ENCODE measurements at places on chromosomes 4 and X.
A peak's percentile ranks its signal among the peaks of the same experiment; 100 is the strongest.

DNA sequence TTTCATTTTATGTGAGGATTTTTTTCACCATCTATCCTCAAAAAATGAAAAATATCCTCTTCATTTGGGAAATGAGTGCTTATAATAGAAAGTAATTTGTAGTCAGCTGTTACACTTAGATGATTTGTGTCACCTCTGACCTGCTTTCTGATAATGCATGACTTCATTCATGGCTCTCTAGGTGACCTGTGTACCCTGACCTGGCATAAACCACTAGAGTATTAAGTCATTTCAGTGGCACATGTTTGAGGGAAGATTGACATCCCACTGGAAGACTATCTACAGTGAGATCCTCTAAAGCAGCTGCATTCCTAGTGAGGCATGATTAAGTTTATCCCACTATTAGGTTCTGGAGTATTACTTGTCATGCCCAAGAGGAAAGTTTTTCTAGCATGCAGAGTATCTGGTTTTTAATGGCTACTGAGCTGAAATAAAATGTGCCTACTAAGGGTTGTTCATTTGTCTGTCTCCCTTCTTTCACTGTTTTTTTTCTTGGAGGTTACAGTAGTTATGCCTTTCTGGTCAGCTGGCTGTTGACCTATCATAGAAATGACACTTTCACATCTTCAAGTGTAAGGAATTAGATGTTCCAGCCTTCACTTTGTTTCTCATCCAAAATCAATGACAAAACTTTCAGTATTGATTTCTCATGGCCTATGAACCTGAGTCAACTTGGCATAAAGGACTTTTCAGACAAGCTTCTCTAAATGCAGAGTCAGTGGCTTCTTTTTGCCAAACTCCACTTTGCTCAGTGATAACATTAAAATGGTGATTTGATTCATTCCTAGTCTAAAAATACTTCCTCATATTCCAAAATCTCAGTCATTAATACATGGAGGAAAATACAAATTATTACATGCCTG, 33.1 kb downstream of the TET2 start:
- DNase-seq = no peak

DNA sequence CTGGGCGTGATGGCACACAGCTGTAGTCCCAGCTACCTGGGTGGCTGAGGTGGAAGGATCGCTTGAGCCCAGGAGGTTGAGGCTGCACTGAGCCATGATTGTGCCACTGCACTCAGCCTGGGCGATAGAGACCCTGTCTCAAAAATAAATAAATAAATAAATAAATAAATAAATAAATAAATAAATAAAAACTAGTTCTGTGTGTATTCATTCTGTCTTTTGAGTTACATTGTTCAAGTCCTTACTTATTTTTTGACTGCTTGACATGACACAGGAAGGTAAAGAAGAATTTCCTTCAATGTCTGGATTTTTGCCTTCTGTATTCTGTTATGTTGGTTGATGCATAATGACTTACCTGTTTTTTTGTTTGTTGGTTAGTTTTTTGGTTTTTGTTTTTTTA, 2.2 kb upstream of the NAA10 start:
- no peak for DNase-seq

DNA sequence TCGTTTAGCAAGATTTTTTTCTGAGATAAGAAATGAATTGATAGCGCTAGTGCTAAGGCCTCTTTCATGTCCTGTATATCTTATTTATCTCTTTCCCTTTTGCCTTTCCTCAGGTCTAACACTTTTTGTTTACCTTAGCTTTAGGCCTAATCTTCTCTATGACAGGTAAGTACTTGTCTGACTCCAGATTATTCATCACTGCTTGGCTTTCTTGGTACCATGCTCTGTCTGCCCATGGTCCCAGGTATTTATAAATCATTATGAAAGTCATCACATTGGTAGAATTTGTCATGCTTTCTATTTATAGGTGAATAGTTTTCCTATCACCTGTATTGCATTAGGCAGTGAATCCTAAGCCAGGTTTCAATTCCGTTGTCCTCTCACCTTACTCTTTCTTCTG, 99.5 kb upstream of the CTSO start:
- no peak for DNase-seq

DNA sequence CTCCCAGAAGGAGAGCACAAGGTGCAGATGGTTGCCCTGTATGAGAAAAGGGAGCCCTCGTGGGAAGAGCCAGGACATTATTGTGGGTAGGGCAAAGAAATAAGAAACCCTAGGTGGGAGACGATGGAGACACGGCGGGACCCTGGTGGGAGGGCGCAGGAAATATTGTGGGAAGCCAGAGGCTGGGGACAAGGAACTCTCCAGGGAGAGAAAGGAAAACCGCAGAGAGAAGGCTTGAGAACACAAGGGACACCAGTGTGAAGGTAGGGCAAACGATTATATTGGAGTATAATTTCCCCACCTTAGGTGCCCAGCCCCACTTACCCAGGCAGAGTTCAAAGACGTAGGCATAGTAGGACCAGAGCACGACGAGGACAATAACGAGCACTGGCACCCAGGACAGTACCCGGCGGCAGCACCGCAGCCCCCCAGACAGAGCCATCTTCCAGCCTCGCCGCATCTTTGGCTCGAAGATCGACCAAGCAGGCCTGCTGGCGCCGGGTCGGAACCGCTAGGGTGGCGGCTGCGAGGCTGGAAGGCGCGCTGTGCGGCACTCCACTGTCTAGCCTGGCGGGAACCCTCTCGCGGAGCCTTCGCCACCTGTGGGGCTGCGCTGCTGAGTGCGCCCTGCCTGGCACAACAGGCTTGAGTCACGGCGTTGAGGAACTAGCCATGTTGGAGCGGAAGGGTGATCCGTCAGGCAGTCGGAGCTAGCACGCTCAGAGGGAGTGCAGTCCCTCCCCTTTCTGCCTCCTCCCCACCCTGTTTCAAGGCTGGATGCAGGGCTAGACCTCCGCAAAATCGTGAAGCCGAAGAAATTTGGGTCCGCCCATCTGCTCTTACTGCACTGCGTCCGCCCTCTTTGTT, at the start of gene ZDHHC15:
Gene ZDHHC15, minus strand, starts transcription at position 473 of the 867 bp plus-strand sequence. Its CDS starts 13 bp downstream, at position 460.
- DNase-seq = no peak

- no peak for DNase-seq
These were observed 89.6 kb downstream of the KCNIP4 start for GRCh38 chr4:21858971-21859370.

- no peak for DNase-seq
These were observed 26.7 kb downstream of the MANBA start for GRCh38 chr4:102734116-102734515.

DNA sequence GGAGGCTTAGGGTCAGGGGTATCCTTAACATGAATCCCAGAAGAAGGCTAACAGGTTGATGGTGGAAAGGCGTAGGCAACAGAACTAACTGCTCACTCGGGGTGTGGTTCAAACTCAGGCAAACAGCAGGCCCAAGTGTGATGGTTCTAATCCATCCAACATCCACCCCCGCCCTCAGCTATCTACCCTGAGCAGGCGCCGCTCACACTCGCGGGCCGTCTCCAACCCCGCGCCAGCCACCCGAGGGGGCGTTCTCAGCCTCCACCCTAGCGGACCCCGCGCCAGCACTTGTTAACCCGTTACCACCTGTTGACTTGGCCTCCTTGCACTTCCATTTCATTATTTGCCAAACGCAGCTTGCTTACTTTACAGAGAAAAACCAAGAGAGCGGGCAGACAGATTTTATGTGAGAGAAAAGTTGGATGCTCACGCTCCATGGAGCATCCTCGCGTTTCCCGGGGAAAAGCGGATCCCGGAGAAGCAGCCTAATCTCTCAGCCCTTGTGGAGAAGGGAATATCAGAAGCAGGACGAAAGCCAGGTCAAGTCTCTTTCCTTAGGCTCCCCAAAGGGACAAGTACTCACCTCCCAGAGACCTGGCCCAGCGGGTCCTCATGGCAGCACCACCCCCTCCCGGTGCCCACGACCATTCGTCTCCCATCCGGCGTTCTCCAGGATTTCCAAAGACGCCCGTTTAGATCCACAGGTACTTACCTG, 773 bp downstream of the SNCA start:
- DNase-seq = no peak

DNA sequence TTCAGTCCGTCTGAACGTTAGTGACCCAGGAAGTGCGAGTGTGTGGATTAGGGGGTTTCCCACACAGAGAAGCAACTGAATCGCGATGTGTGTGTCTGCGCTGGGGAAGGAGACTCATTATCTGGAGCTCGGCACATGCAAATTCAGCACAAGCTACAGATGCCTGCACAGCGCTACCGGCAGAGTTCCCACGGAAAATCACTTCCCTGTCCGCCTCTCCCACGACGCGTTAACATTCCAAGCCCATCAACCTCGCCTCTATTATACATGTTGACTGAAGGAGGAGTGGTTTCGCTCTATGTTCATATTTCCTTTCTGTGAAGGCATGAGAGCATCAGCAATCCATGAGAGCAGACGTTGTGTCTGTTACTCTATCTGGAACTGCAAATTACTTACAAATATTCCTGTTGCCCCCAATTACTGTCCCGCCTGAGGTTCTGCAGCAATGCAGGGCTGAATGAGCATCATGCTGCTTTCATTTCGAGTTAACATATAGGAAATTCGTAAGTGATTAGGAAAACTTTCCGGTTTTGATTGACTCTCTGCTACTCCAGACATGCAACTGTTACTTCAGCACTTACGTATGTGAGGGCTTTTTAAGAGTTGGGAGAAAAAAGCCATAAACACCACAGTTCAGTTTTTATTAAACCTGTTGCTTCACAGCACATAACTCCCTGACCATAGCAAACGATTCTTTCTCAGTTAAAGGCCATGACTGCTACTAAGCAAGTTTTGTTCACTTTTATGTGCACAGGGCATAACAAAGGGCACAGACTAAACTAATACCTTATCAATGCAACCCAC, 15.0 kb upstream of the MTNR1A start:
- no peak for DNase-seq

- no peak for DNase-seq
These were observed 50.4 kb upstream of the TRAM1L1 start for GRCh38 chr4:117135634-117136354.

GRCh38 chrX:145393702-145394235, 146.5 kb downstream of the SPANXN1 start:
- DNase-seq = no peak

GRCh38 chrX:72040506-72040905, 91.2 kb downstream of the RTL5 start:
- no peak for DNase-seq

GRCh38 chr4:6319530-6320150, 50.0 kb downstream of the WFS1 start:
- DNase-seq = no peak

DNA sequence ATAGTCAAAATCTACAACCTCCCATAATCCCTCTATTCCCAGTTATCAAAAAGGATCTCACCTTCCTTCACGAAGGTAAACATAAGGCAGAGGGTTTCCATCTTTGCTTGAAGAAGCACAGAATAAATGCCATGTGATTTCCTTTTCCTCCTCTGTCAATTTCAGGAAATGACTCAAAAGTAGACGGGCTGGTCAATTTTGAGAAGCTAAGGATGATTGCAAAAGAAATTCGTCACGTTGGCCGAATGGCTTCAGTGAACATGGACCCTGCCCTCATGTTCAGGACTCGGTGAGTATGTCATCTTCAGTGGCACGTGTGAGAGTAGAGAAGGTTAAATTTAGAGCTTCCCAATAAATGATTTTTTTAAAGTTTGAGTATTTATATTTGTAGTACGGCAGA, 240.2 kb downstream of the RAPGEF2 start:
- no peak for DNase-seq

GRCh38 chr4:148405161-148405893, 36.9 kb downstream of the NR3C2 start:
- no peak for DNase-seq

DNA sequence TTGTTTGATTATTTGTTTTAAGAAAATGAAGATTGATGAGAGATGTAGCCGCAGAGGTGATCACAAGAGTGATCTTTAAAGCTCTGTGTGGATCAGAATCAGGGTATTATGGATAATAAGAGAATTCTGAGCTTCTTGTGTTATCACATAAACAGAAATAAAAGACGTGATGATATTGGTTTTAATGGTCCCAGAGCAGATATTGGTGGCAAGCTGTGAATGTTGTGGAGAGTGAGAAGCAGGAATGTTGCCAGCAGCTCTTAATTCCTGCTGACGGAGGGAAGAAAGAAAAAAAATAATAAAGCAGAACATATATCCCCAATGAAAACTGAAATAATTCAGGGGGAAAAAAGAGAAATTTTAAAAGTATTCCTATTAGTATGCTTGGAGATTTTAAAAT, 1015.9 kb downstream of the PCDH18 start:
- no peak for DNase-seq

- no peak for DNase-seq
These were observed 75.1 kb downstream of the ADGRL3 start for GRCh38 chr4:61275241-61275640.

- no peak for DNase-seq
These were observed 723.6 kb downstream of the TRAM1L1 start for GRCh38 chr4:116361790-116362189.

DNA sequence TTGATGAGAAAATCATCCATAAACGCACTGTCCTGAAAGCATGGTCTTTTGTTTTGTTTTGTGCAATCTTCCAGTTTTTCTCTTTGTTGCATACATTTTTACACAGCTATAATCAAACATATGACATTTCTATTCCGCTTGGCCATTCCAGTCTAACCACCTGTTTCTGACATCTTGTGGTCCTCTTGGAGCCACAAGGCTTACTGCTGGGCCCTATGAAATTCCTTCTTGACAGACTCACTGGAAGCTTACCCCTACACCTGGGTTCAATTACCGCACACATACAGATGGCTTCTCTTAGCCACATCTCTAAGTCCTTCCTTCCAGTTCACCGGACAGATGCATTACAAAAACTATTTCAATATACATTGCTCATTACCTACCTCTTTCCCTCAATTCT, 72.4 kb downstream of the PAPSS1 start:
- DNase-seq = peak; percentile 98

GRCh38 chr4:11729548-11729947, 300.9 kb upstream of the HS3ST1 start:
- DNase-seq = no peak

- DNase-seq = no peak
These were observed 58.9 kb upstream of the PGM2 start for GRCh38 chr4:37767546-37767945.

GRCh38 chrX:37302569-37302968, 46.6 kb upstream of the PRRG1 start:
- DNase-seq = no peak

DNA sequence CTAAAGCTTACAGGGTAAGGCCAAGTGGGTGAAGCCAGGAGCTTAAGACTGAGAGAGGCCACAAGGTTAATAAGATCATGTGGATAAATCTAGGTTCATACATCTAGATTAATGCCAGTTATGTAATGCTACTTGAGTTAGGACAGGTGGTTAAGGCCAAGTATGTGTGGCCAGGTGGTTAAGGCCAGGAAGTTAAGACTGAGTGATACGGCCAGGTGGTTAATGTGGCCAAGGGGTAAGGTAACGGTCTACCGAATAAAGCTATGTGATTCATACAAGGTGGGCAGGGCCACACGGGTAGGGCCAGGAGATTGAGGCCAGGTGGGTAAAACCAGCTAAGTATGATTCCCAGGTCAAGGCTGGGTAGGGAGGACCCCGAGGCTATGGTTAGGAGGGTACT, 223.0 kb downstream of the TACR3 start:
- DNase-seq = no peak

- no peak for DNase-seq
These were observed 42.3 kb downstream of the NALF2 start for GRCh38 chrX:69546417-69546816.

Data from HFF-Myc (cell line).